Activated CD8-positive, alpha-beta memory T cell treated with anti-CD3 and anti-CD28 coated beads, Interleukin-2, amount 10 ng/mL, durations not matched to agents 7 days and 5 days (primary cell): ENCODE measurements at places on chromosomes 13 and 19.

- H3K36me3 ChIP-seq = no peaks in the 10 kb centered on the region
- peak; percentile 67 for DNase-seq
- H3K27me3 ChIP-seq = no peaks in the 10 kb centered on the region
- peak overlapping the region; percentile 62 for H3K4me3 ChIP-seq
- H3K4me1 ChIP-seq = peaks cover 49% of the 10 kb centered on the region
Observed at GRCh38 chr13:22061371-22061805, 390.5 kb downstream of the FGF9 start.

DNA sequence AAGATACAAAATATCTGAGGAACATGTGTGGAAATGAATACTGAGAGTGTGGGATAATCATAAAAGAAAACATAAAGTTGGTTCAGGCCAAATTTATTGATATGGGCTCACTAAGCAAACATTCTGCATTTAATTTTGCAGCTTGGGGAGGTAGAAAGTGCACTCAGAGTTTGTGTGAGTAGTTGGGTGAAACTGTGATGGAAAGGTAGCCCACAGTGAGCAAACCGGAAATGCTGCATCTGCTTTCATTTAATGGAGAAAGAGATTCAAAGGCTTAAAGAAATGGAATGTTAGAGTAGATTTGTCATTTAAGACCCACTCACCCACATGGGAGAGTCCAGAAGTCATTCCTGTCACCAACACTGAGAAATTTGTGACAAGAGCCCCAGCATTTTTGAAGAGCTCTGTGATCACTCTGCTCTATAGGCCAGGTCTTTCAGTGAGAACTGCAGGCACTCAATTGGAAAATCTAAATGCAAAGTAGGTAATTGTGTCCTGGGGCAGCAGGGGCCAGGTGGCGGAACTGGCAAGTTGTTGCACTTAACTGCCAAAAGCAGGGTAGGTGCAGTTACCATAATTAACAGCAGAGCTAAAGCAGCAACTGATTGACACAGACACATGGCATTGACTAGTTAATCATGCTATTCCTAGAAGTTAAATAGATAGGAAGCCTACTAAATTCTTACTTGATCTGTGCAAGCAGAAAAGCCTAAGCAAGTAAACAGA, 1228.3 kb upstream of the PCDH20 start:
- H3K4me3 ChIP-seq = no peak overlapping the region
- H3K36me3 ChIP-seq = no peaks in the 10 kb centered on the region

GRCh38 chr19:45913874-45914830, at the start of gene NANOS2:
Gene NANOS2 (minus strand): TSS chr19:45914778. CDS start chr19:45914693, 85 bp downstream.
- DNase-seq = peak; percentile 59
- H3K4me3 ChIP-seq = no peak within 1 kb of the TSS
- H3K27me3 ChIP-seq = peaks cover 38% of the 10 kb centered on the region
- no peaks in the 10 kb centered on the region for H3K36me3 ChIP-seq

DNA sequence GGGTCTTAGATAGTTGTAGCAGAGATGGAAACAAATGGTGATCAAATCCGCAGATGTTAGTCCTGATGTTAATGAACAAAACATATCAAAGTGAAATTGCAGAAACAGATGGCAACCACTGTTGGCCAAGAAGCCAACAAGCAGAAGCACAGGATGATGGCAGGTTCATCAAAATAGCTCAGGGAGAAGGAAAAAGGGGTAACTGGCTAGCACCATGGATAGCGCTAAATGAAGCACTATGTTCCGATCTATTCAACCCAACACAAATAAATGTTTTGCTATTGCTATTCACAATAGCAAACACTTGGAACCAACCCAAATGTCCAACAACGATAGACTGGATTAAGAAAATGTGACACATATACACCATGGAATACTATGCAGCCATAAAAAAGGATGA, 413.7 kb downstream of the FGF14 start:
- H3K27ac ChIP-seq = no peak overlapping the region
- no peak for DNase-seq
- H3K27me3 ChIP-seq = no peaks in the 10 kb centered on the region
- H3K4me3 ChIP-seq = no peak overlapping the region
- H3K36me3 ChIP-seq = no peaks in the 10 kb centered on the region

- H3K27ac ChIP-seq = no peak overlapping the region
- DNase-seq = no peak
- peaks cover 46% of the 10 kb centered on the region for H3K27me3 ChIP-seq
- no peaks in the 10 kb centered on the region for H3K4me1 ChIP-seq
- no peaks in the 10 kb centered on the region for H3K36me3 ChIP-seq
Observed at GRCh38 chr19:19215792-19216191, 4.0 kb downstream of the NCAN start.

GRCh38 chr13:80262051-80262695, 78.8 kb downstream of the SPRY2 start:
- DNase-seq = no peak
- H3K4me3 ChIP-seq = no peak overlapping the region
- H3K27me3 ChIP-seq = no peaks in the 10 kb centered on the region
- no peak overlapping the region for H3K27ac ChIP-seq
- H3K4me1 ChIP-seq = no peaks in the 10 kb centered on the region
- H3K36me3 ChIP-seq = no peaks in the 10 kb centered on the region
